GM10248 (cell line): ENCODE measurements at places on chromosomes 16 and 17.

DNA sequence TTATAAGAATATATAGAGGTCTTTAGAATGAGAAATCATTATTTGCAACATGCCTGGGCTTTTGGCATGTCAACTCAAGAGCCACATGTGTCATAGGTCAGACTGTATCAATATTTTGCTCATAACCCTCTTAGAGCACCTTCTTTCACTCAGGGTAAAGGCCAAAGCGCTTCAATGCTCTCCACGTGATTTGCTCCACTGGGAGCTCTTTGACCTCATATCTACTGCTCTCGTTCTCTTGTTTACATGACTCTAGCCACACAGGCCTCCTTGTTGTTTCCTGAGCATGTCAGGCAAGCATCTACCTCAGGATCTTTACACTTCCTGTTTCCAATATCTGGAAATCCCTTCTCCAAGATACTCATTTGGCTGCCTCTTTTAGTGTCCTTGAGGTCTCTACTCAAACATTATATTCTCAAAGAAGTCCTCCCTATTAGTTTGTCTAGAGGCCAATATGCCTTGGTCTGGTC is 148.4 kb downstream of the TOX3 start:
- no peak for DNase-seq

DNA sequence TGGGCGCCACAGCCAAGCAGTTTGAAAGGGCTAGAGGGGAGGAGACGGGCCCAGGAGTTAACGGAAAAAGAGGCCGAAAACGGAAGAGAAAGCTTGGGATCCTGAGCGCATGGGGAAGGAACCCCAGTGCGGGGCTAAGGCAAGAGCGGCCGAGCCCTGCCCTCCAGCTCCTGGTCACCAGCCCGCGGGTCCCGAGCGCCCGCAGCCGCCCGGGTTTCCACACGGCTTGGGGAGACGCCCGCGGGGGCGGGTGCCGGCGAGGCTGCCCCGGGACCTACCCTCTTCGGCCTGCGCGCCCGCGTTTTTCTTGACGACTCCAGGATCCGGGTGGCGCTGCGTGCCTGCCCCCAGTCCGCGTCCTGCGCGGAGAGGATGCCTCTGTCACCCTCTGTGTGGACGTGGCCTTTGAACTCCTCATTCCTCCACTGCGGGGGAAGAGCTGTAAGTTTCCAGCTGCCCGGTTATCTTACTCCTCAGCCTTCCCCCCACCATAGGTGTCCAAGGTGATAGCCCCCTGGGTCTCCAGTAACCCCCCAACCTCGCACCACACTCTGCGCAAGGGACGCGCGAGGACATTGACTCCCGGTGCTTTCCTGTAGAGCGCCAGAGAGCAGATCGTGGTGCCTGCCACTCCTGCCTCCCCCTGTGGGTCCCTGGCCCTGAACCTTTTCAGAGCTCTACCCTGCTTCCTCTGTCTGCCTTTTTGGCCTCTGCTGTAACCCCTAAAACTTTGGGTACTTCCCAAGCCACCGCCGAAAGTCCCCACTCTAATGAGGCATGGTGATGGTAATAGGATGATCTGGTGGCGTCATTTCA is 1.7 kb upstream of the CDH11 start:
- DNase-seq = peak; percentile 6

DNA sequence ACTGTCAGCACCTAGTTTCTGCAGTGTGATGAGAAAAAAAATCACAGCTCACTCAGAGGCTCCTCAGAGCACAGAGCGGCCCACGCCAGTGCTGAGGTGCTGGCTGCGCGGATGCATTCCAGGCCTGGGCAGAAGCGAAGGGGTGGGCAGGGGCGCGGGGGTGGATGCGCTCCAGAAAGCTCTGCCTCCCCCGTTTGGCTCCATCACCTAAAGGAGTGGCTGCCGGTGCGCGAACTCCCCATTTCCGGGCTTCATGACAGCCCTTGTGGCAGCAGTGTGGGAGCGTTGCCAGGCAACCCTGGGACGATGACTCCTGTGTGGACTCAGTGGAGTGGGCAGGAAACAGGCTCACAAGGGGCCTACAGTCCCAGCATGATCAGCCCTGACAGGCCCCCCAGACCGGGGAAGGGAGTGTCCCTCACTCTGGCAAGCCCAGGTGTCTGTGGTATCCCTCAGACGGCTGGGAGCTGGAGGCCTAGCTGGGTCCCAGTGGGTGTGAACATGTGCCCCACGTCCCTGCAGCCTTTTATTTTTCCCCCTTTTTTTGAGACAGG is 32.8 kb upstream of the NUDT16L1 start:
- peak; percentile 85 for DNase-seq

- no peak for DNase-seq
Observed at GRCh38 chr16:83661656-83662055, 146.1 kb upstream of the HSBP1 start.

DNA sequence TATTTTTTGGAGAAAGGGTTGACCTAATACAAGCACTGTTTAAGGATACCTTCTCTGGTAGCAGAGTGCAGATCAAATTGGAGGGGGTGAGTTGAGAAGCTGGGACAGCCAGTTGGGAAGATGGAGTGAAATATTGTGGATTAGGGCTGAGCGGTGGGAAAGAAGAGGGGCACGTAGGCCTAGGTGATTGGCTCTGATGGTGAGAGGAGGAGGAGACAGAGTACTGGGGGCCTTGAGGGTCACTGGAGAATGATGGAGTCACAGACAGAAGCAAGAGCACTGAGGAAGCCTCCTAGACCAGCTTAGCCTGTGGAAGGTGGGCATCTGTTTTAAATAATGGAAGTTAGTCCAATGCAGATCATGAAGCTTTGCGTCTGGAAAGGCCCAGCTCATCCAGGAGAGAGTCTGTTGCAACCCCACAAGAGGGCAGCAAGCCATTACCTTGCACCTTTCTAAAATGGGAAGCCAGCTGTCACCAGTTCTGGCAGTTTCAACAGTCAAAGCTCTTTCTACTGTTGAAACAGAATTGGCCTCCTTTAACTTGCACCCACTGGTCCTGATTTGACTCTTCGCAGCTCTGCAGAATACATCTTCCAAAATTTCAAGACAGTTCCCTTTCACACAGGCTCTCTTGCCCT is 11.8 kb downstream of the SLC9A5 start:
- DNase-seq = peak; percentile 74
